ENCODE measurements at places on chromosomes 7 and 10. TPM values are rescaled to one million over a fixed set of nuclear protein-coding genes. Genes with fewer than 3 reads are reported as not detected.
A peak's percentile ranks its signal among the peaks of the same experiment; 100 is the strongest.

The POM121 gene
- total RNA-seq: 63.4 TPM

The NRAP gene
- total RNA-seq: not detected

The ANXA8L1 gene
- total RNA-seq: not detected

The ODAD2 gene
- total RNA-seq: not detected

DNA sequence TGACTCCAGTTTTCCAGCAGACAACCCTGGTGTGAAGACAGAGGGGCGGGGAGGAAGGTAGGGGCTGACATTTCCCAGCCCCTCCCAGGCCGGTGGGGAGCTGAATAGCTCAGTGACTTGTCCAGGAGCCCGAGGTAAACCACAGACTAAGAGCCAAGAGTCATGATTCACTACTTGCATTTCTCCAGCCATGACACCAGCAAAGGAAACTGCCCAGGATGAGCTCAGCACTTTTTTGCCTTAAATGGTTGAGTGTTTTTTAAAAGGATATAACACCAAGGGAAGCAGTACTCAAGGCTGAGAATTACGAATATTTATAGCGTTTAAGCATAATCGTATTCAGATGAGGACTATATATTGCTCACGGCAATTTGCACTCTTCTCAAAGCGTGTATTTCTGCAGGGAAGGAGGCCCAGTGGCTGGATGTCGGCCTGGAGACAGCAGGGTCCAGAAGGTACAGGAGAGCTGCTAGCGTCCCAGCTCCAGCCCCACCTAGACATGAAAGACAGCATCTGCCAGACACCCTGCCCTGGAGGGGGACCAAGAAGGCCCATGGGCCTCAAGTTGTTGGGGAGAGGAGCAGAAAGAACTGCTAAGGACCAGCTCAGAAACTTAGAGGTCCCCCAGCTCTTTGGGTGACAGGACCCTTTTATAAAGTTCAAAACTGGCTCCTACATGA lies 141.4 kb downstream of the GRID1 start:
- DNase-seq: no peak

DNA sequence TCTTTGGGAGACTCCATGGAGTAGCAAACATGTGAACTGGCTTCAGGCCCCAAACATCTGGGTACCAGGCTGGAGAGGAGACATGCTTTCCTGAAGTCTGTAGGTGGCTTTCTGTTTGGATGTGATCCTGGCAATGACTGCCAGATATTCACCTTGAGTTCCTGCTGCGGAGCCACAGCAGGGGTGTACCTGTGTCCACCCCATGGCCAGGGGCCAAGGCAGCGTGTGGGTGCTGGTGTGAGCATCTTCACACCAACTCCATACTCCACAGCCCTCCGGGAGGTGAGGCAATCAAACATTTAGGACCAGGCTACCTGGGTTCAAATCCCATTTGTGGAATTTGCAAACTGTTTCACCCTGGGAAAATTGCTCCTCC lies 113.0 kb downstream of the ADCY1 start:
- DNase-seq: no peak

GRCh38 chr7:138608275-138608674 lies 92.9 kb downstream of the SVOPL start:
- no peak for DNase-seq

DNA sequence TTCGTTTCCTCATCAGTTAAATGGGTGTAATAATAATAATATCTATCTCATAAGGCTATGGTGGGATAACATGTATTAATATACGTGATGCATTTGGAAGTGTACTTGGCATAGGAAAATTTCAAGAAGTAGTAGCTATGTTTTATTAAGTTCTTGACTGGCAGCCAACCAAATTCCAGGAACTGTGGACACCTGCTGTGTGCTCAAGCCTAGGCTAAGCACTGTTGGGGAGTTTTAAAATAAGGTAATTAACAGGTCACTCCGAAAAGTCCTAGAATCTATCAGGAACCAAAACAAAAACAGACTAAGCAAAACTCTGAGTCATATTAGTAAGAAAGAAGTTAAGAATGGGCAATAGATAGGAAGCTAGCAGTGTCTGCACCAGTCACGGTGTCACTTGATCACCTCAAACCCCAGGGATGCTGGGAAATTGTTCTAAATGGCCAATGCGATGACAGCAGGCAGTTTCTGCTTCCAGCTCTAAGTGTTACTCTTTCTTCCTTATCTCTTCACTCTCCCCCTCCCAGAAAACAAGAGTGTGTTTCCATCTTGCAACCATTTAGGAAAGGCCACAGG lies 92.0 kb upstream of the GDF10 start:
- DNase-seq: no peak

GRCh38 chr7:34396437-34397064 lies 261.5 kb upstream of the NPSR1 start:
- DNase-seq: no peak

GRCh38 chr7:40870108-40870507 lies 735.3 kb downstream of the SUGCT start:
- no peak for DNase-seq

DNA sequence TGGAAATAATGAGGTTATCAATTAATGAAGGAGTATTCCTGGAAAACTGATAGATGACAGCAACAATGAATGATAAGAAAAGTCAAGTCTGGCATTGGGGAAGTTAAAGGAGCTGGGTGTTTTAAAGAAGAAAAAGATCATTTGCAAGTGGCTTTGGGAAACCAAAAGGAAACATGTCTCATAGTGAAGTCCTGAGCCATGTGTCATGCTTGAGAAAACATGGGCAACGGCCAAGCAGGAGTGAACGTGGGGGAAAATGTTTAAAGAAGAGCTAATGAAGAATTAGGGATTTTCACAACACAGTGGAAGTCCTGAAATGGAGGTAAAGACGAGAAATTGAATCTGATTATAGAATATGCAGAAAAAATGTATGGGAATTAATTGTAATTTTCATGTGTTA lies 1383.2 kb upstream of the CELF2 start:
- DNase-seq: no peak

The BICC1 gene
- not detected for total RNA-seq

- DNase-seq: peak; percentile 88
Measured at GRCh38 chr10:100338434-100339036, 8.5 kb upstream of the SCD start.

The AS3MT gene
- 0.68 TPM for total RNA-seq

GRCh38 chr7:132061937-132062336 lies 505.5 kb upstream of the PODXL start:
- no peak for DNase-seq

DNA sequence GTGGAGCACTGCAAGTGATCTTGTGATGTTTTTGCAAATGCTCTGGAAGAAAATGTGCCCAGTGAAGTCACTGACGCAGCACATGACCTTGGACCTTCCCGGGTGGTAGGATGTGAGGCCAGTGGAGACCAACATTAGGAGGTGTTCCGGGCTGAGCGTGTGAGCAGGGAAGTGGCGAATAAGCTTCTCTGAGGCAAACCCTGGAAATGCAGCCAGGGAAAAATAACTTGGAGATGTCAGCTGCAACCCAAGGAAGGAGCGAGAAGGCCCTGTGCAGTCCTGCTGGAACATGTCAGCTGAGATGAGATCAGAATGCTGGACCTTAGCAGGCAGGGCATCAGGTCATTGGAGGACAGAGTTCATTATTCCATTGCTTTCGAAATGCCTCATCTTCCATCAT lies 18.6 kb upstream of the SDK1 start:
- no peak for DNase-seq

- DNase-seq: no peak
Measured at GRCh38 chr10:118783776-118784545, 29.2 kb upstream of the CACUL1 start.

DNA sequence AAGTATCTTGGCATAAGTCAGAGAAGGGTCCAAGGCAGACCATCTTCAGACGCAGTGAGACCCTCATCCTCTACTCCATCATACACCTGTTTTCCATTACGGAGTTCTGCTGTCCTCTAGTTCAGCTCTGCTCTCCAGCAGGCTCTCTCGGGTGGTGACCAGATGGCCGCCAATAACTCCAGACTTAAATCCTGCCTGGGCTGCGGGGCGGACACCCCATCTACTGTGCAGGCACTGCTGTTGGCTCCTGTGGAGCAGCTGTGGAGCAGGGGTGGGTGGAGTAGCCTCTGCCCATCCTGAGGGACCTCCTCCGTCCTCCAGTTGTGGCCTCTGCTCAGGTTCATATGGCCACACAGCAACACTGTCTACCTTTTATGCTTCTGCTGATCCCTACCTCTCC lies 608.1 kb downstream of the SDK1 start:
- DNase-seq: no peak

GRCh38 chr7:104956753-104957450 lies 57.1 kb upstream of the KMT2E start:
- peak; percentile 69 for DNase-seq

The TYSND1 gene
- total RNA-seq: 13.4 TPM

GRCh38 chr10:117112220-117112619 lies 25.9 kb downstream of the VAX1 start:
- DNase-seq: no peak

DNA sequence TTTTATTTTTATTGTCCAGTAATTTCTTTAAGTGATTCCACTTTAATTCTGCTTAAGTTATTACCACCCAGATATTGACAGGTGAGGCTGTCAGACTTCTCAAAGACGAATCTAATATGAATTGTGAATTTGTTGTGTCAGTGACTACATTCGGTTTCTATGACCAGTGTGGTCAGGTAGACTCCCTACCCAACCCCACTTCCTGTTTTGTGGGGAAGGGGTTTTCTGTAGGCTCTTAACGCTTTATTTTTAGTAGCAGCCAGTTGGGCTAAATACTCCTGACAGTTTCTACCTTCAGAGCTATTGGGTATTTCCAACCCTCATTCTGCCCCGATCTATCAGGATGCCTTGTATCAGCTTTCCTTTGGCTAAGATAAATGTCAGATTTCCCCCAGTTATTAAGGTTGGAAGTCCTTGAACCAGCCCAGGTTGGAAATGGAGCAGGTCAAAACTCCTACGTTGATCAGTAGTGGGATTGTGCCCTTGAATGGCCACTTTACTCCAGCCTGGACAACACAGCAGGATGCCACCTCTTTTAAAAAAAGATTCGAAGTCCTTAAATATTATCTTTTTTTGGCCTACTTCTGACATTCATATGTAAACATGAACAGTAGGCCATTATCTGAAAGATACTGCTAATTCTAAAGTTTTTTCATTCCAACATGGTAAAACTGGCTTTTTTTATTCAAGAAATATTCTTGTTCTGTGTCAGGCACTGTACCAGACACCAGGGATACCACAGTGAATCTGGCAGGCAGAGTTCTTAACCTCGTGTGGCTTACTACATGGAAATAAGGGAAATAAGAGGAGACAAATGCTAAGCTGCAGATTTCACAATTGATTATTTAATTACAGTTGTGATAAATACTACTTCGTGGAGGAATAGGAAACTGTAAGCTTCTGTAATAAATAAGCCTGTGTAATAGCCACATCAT lies 133.3 kb upstream of the SAMD8 start:
- peak; percentile 78 for DNase-seq

- peak; percentile 74 for DNase-seq
Measured at GRCh38 chr7:4830176-4830575, 31.7 kb downstream of the PAPOLB start.

The SLC26A3 gene
- total RNA-seq: not detected

DNA sequence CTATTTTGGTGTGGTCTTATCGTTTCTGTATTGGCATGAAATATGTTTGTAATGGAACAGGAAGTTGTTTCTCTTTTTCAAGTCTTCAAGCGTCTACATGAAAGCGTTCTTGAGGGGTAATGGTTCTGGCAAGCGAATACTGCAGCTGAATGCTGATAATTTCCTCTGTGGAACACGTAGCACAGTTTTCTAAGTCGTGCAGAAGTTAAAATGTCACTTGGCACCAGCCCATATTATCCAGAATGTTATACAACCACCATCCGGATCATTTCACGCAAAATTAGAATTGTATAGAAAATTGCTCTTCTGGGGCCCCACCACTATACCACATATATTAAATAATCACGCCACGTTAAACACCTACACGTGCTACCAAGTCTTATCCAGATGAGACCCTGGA lies 354.3 kb downstream of the CALN1 start:
- no peak for DNase-seq

The CLCN1 gene
- total RNA-seq: 0.13 TPM

GRCh38 chr10:64397125-64397524 lies 875.9 kb downstream of the REEP3 start:
- DNase-seq: no peak

DNA sequence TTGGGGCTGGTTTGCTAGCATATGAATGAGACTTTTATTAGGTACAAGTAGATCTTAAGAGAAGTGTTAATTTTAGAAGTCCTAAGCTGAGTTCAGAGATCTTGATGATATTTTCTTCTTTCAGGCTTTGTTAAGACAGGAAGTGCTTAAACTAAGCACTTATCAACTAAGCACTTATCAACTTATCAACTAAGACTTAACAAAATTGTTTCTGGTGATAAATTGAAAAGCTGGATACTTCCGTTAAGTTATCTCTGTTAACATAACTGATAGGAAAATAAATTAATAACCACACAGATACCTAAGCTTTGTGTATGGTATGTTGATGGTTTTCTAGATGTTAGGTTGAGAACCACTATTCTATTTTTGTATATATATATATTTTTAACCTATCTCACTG lies 113.7 kb downstream of the PHTF2 start:
- DNase-seq: no peak

- no peak for DNase-seq
Measured at GRCh38 chr7:55066524-55066923, 47.7 kb downstream of the EGFR start.

GRCh38 chr10:84660450-84661159 lies 332.2 kb downstream of the CCSER2 start:
- no peak for DNase-seq

The EBLN1 gene
- not detected for total RNA-seq

DNA sequence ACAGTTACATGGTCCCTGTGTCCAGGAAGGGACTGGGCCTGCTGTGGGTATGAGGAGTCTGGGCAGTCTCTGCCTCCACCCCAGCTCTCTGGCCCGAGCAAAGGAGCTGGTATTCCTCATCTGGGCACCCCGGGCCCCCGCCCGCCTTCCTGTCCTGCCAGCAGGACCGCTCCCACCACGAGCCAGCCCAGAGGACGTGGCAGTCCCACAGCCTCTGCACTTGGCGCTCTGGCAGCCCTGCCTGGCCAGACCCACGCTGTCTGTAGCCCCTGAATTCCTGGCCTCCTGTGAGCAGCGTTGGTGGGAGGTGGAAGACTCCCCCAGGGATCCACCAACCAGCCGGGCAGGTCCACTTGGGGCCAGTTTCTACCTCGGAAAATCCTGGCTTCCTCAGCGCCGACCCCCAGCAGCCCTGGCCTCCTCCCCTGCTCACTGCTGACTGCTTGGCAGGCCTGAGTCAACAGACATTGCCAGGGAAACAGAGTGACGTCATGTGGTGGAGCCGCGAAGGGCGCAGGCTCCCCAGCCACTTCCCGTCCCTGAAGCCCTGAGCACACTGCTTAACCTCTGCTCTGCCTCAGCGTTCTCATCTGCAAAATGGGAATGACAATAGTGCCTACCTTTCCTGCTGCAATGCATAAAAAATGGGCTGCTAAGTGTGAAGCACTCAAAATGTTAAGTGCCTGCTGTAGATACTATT lies 21.6 kb upstream of the LIMK1 start:
- peak; percentile 72 for DNase-seq

The EPDR1 gene
- total RNA-seq: 0.52 TPM

GRCh38 chr10:127506094-127506493 lies 43.0 kb upstream of the NPS start:
- no peak for DNase-seq
